Smooth muscle cell of the brain vasculature (primary cell): ENCODE measurements at places on chromosomes 11 and 22.

DNA sequence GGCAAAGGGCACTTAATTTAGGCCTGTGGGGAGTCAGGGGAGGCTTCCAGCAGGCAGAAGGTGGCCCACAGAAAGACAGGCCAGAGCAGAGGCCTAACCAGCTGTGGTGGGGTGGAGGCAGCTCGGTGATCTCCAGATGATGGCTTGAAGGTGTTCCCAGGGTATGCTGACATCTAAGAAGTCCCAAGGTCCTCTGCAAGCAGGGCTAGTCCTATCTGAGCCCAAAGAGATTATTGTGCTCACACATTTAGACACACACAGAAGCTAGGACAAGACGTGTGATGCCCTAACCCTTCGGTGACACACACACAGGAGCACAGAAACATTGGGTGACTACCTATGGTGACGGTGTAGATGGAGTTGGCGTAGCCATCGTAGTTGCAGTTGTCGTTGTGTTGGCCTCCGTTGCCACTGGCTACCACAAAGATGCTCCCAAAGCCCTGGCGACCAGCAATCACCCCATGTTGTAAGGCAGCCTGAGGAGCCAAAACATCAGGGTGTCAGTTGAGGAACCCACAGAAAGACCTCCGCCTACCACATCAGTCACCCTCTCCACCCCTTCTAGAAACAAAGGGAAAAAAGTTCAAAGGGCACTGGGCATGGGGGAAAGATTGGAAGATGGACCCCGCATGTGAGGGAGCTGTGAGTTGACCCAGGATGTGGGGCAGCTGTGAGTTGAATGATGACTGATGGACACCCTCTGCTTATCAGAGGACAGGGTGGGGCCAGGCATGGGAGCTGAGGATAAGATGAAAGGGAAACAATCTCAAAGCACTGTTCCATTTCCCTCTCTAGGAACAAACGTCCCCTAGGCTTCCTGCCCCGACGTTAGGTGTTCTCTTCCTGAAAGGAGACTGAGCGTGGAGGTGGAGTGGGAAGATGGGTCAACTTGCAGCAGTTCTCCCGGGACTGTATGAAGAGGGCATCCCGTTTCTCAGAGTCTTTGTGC, 7.9 kb downstream of the PCSK7 start:
- DNase-seq = no peak

GRCh38 chr11:5631969-5632635, 7.3 kb downstream of the TRIM34 start:
- DNase-seq = no peak

GRCh38 chr11:16925561-16926065, 88.6 kb downstream of the PLEKHA7 start:
- DNase-seq = no peak

DNA sequence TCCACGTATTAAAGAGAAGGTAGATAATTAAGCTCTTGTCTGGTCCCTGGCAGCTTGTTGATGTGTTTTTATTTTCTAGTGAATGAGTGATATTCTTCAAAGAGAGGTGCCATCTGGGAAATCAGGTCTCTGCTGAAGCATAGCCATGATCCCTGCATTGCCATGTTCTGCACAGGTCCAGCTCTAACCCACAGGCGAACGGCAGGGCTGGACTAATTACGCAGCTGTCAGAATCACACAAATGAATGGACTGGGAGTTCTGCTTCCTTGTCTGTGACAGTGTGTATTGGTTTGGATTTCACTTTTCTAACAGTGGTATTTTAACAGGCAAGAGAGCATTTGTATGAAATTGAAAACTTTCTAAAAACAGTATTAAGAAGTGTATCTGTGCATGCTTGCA, 235.6 kb downstream of the FAT3 start:
- no peak for DNase-seq

DNA sequence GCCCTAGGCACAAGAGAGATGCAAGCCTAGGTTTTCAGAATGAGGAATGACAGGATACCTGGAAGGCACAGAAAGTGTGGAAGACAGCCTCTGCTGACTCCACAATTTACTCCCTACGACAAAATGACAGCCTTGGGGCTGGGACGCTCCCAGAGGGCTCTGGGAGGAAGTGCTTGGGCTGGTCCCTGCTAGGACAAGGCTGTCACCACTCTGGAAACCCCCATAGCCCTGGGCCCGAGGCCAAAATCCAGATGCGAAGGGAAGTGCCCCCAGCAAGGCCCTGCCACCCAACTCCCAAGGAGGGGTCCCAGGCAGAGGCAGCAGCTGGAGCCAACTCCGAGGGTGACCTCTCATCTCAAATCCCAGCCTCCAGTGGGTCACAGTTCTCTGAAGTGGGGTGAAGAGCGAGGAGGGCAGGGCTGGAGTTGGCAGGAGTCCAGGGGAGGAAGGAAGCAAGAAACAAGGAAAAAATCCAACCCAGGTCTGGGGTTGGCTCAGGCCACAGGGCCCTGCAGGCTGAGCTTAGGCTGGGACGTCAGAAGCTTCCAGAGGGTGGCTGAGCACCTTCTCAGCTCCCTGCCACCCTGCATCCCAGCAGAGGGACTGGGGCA, 6.3 kb upstream of the CDC42EP2 start:
- DNase-seq = no peak

- DNase-seq = no peak
Measured at GRCh38 chr11:67700141-67700540, 25.7 kb upstream of the ALDH3B2 start.

DNA sequence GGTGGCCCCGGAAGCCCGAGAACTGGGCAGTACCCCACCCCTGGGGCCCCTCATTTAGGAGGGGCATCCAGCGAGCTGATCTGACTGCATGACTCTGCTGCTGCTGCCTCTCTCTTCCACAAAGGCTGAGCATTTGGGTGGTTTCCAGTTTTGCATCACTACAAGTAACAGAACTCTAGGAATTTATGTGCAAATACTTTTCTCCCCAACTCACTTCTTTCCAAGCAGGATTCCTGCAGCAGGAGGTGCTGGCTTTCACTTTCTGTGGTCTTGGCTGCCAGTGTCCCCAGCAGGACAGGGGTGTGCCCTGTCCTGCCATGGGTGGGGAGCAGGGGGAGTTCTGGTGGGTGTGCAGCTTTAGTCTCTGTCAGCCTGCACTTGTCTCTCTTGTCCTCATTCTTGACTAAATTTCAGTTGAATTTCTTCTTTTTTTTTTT, 21.2 kb downstream of the UPB1 start:
- peak; percentile 60 for DNase-seq

- no peak for DNase-seq
Measured at GRCh38 chr11:69524991-69525411, 43.5 kb downstream of the LINC01488 start.

- no peak for DNase-seq
Measured at GRCh38 chr11:128745311-128746136, 51.7 kb downstream of the FLI1 start.

DNA sequence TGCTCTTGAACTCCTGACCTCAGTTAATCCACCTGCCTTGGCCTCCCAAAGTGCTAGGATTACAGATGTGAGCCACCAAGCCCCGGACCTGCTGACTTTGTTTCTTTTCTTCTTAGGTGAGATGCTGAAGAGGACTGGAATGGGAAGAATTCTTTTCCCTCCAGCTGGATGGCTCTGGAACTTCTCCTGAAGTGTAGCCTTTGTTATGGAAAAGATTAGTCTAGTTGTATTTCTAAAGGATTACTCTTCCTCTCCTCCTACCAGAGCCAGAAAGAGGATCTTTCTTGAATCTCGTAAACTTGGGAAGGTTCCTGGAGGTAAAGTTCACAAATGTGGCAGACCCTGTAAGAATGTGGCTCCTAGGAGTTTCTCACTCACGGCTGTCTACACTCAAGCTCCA, 95.4 kb upstream of the LARGE1 start:
- no peak for DNase-seq

- no peak for DNase-seq
Measured at GRCh38 chr11:24233041-24233440, 263.8 kb upstream of the LUZP2 start.

- no peak for DNase-seq
Measured at GRCh38 chr11:114876234-114876633, 197.9 kb downstream of the NXPE2 start.

DNA sequence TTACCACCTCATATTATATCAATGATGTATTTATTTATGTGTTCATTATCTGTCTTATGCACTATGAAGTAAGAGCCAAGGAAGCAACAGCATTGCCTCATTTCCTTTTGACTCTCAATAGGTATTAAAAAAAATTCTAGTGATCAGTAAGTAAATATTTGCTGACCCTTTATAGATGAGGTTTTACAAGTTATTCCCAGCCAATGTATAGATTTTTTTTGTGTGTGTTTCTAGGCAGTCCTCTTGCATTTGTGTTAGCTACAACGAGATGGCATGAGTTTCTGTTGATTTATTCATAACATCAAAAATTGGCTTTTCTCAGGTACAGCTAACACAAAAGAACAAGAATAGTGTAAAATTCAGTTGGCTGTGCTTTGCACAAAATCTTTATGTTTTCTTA, 4.7 kb downstream of the OR1S2 start:
- DNase-seq = no peak

- DNase-seq = no peak
Measured at GRCh38 chr11:68343761-68344256, 31.4 kb downstream of the LRP5 start.

- no peak for DNase-seq
Measured at GRCh38 chr11:107183953-107184352, 165.7 kb upstream of the GUCY1A2 start.

- no peak for DNase-seq
Measured at GRCh38 chr11:76599041-76600013, 71.2 kb downstream of the LRRC32 start.

DNA sequence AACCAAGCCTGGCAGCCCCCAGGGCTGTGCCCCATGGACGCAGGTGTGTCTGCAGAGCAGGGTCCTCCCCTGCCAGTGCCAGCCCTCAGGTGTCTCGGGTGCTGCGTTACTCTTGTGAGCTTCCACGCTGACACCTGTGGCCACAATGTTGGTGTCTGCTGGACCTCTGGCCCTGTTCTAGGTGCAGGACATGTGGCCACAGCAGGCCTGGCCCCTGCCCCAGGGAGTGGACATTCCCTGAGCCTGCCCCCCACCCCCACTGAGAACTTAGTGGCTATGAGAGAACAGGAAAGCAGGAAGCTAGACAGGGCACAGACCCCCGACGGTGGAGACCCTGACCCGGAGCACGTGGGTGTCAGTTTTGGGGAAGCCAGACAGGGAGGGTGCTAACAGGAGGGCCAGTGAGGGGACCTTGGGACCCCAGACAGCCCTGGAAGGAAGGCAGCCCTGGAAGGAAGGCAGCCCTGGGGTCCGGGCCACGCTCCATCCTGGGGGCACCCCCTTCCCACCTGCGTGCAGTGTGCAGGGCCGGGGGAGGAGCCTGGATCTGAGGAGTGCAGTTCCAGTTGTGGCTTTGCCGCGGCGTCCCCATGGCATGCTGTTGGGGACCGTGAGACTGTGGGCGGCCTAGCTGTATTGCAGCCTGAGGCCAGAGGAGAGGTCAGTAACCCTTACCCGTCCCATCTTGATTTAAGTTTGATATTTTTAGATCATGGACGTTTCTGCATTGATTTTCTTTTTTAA, 43.9 kb upstream of the PPARA start:
- DNase-seq = no peak

DNA sequence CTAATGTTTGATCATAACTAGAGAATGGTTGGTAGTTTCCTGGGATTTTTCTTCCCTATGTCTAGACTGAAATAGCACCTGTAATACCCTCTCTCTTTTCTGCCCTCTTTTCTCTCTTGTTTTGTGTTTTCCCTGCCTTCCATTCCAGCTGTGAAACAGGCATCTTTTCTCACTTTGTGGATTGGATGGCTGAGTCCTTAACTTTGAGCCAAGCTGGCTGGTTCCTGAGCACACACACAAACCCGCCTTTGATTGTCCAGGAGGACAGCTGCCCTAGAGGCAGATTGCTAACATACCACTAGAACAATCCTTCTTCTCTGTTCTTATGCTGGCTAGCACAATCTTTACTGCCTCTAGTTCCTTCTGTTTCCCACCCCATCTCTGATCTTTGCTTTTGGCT, 17.7 kb downstream of the CTNND1 start:
- no peak for DNase-seq

DNA sequence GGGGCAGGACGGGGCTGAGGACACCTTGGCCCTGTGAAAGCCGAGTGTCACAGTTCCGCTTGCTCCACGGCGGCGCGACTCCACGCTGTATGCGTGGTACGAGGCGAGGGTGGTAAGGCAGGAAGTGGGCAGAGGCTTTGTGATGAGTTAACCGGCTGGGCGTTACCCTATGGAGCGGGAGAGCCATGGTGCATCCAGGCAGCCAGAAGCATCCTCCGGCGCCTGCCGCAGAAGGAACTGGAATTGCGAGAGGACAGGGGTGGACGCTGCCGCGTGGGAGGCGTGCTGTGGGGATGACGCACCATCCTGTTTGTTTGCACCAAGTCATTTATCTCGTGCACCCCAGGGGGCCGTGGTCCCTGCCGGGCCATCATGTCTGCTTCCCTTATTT, 643.9 kb downstream of the BRD1 start:
- no peak for DNase-seq

- no peak for DNase-seq
Measured at GRCh38 chr11:122162095-122162494, 46.1 kb upstream of the BLID start.

GRCh38 chr22:36347094-36347493, 40.7 kb downstream of the MYH9 start:
- no peak for DNase-seq

DNA sequence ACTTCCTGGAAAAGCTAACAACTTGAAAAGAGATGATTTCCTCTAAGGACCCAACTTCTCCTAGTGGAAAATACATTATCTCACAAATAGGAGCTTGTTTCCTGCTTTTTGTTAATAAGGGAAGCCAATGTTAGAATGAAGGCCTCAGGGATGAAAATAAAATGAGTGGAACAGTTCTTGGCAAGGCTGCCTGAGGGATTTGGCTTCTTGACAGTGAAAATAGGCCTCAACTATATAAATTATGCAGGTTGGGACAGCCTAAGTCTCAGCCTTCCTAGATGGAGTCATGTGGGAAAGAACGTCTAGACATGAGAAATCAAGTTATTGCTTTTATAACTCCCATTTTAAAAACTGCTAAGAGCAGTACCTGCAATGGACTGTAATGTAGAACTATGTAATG, 92.8 kb upstream of the FIBIN start:
- no peak for DNase-seq

GRCh38 chr22:44192816-44193534, 12.2 kb downstream of the PARVG start:
- DNase-seq = no peak

DNA sequence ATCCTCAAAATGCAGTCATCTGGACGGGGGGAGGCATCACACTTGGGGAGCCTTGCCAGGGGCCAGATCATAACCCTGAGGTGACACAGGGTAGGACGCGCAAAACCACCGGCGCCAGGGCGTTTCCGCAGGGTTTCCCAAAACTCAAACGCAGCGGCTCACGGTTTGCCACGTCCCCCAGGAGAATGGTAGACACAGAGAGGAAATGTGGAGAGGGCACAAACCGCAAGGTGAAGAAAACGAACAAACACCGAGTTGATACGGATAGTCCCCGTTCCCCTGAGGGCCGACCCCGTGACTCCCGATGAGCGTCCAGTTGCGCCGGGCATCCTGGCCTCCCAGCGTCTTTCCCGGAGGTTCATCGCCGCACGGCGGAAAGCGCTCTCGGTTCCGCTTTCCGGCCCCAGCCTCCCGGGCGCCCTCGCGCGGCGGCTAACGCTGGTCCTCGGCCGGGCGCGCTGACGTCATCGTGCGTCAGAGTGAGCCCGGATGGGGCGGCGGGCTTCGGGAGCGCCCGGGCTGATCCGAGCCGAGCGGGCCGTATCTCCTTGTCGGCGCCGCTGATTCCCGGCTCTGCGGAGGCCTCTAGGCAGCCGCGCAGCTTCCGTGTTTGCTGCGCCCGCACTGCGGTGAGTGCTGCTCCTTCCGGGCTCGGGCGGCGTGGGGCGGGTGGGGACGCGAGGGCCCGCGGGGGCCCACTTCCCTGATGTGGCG, at the start of gene BIRC2:
Gene BIRC2, plus strand, starts transcription at position 467 of the 714 bp plus-strand sequence. CDS start 2,641 bp downstream, outside the sequence.
- DNase-seq = peak; percentile 77

- no peak for DNase-seq
Measured at GRCh38 chr11:118623269-118623655, 15.8 kb downstream of the PHLDB1 start.
